ENCODE measurements at places on chromosomes 4 and X.

DNA sequence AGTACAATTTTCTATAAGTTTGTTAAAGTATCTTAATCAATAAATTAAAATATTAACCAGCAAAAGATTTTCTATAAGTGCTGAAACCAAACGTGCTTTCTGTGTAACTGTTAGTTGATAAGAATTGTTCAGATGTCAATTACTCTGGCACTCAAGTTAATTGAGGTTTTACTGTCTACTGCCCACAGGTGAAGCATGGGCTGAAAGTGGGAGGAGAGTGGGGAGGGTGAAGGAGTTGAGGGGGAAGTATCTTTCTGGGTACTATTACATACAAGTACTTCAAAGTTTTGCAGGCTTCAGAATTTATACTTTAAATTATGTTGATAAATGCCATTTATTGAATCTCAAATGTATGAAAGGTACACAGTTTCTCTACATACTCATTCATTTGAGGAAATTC lies 19.1 kb upstream of the CXCL3 start:
- no peak for DNase-seq

GRCh38 chrX:35351212-35351611 lies 408.6 kb downstream of the FAM47B start:
- DNase-seq, result no peak

GRCh38 chrX:154117566-154117965 lies 20.0 kb upstream of the MECP2 start:
- no peak for DNase-seq

DNA sequence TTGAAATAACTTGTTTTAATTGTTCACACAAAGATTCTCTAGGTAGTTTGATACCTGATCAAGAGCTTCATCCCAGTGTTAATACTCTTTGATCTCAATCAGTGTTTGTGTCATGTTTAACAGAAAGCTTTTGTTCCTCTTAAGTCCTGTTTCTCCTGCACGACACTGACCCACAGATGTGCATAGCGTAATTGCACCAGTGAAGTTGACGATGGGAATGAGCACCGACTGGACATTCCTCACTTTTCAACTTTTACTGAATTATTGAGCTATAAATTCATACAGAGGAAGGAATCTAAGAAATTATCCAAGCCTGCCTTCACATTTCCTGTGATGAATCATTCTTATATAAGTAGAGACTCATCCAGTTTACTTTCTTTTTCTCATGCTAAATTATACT lies 878.7 kb upstream of the TENM3 start:
- no peak for DNase-seq

- DNase-seq, result no peak
Observed at GRCh38 chrX:155046129-155046810, 19.6 kb downstream of the FUNDC2 start.

- DNase-seq, result no peak
Observed at GRCh38 chr4:1746265-1746691, 25.0 kb downstream of the TACC3 start.

DNA sequence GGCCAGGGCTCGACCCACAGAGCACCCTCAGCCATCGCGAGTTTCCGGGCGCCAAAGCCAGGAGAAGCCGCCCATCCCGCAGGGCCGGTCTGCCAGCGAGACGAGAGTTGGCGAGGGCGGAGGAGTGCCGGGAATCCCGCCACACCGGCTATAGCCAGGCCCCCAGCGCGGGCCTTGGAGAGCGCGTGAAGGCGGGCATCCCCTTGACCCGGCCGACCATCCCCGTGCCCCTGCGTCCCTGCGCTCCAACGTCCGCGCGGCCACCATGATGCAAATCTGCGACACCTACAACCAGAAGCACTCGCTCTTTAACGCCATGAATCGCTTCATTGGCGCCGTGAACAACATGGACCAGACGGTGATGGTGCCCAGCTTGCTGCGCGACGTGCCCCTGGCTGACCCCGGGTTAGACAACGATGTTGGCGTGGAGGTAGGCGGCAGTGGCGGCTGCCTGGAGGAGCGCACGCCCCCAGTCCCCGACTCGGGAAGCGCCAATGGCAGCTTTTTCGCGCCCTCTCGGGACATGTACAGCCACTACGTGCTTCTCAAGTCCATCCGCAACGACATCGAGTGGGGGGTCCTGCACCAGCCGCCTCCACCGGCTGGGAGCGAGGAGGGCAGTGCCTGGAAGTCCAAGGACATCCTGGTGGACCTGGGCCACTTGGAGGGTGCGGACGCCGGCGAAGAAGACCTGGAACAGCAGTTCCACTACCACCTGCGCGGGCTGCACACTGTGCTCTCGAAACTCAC lies 3.6 kb downstream of the MID1IP1 start:
- DNase-seq, result no peak

DNA sequence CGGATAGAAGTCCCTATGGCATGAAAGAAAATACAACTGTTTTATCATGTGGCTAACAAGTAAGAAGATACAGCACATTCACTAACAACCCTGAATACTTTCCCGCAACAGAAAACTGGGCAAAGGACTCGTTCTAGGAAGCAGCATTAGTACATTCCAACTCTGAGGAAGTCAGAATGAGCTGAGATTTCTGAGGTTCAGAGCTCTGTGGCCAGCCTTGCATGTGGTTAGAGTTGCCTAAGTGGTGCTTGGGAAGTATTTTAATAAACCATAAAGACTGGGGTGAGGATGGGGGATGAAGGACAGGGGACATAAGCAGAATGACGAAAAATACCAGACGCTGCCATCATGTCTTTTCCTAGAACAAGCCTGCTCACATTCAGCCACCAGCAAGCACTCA lies 82.2 kb downstream of the EFHC2 start:
- DNase-seq, result no peak

DNA sequence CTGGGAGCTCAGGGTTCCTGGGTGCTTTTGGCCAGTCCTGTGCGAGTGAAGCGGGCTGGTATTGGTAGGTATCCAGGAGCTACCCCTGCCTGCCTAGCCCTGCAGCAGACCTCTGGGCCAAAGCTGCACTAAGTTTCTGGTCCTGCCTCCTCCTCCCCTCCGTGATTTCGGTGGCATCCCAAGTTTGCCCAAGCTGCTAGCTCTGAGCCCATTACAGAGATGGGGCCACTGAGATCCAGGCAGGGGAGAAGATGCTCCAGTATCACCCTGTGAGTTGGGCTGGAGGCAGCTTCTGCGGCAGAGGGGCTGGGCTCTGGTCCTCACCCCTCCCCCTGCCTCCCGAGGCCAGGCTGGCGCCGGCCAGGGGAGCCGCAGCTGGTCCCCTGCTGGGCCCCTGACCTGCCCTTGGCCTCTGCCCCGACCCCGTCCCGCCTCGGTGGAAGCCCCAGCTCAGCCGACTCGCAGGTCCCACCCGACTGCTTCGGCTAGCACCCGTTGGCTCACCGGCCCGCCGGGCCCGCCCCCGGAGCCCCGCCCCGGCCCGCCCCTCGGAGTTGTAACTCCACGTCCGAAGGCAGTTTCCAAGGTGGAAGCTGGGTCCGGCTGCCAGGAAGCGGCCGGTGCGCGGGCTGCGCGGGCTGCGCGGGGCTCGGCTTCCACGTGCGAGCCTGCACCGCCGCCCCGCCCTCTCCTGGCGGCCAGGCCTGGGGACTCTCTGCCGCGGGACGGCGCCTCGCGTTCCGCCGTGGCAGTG lies at the start of gene DUSP9:
Gene DUSP9, plus strand, starts transcription at position 584 of the 754 bp plus-strand sequence. CDS start 751 bp downstream, outside the sequence.
- no peak for DNase-seq

GRCh38 chr4:123443401-123444289 lies 47.0 kb downstream of the SPRY1 start:
- peak; percentile 16 for DNase-seq

- no peak for DNase-seq
Observed at GRCh38 chr4:90122355-90122748, 4.8 kb upstream of the CCSER1 start.

GRCh38 chr4:54723220-54723619 lies 65.5 kb downstream of the KIT start:
- DNase-seq, result no peak

DNA sequence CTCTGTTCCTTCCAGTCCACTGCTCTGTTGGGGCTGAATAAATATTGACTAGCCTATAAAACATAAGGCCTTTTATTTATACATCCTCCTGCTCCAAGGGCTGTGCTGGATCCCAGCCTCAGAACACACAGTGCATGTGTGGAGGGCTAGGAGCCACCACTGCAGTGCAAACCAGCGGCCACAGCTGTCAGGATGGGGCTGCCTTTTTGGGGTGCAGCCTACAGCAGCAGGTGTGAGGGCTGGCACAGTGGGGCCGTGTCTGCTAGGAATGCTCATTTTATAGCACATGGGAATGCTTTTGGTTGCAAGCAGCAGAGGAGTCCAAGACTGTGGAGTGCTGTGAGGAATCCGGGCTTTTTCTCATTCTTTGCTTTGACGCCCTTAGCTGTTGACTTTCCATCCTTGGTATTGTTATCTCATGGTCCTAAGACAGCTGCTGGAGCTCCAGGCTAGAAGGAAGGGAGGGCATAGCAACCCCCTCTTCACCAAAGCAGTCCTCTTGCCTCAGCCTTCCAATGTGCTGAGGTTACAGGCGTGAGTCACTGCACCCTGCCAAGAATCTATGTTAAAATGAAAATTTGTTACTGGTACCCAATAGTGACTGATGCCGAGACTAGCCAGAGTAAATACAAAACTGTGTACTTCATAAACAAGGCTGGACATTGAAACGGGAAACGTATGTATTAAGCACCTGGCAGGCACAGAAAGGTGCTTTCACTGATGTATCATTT lies 334.3 kb upstream of the GATB start:
- no peak for DNase-seq

GRCh38 chr4:95540227-95540626 lies 8.5 kb downstream of the UNC5C start:
- no peak for DNase-seq

- DNase-seq, result no peak
Observed at GRCh38 chr4:167897116-167897515, 195.2 kb upstream of the ANXA10 start.

- DNase-seq, result no peak
Observed at GRCh38 chrX:137695417-137695816, 129.5 kb downstream of the ZIC3 start.

- no peak for DNase-seq
Observed at GRCh38 chrX:98357146-98357545, 1473.4 kb downstream of the RPA4 start.

DNA sequence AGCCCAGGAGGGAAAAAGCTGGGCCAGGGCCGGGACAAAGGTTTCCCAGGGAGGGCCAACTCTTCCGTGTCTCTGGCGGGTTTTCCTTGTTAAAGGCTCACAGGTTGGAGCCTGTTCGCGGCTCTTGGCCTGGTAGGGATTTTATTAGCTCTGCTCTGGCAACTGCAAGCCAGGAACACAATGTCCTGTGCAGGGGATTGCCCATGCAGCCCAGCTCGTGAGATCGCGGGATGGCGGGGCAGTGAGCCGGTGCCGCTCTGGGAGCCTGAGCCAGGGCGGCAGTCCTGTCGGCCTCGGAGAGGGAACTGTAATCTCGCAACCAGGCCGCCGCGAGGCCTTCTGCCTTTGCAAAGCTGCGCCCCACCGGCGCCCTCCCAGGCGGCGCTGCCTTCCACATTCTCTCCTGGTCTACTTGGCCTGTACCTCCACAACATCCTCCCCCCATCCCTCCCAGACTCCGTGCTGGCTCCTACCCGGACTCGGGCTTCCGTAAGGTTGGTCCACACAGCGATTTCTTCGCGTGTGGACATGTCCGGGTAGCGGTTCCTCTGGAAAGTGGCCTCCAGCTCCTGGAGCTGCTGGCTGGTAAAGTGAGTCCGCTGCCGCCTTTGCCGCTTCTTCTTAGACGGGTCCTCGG lies 2.1 kb downstream of the PITX2 start:
- DNase-seq, result no peak

DNA sequence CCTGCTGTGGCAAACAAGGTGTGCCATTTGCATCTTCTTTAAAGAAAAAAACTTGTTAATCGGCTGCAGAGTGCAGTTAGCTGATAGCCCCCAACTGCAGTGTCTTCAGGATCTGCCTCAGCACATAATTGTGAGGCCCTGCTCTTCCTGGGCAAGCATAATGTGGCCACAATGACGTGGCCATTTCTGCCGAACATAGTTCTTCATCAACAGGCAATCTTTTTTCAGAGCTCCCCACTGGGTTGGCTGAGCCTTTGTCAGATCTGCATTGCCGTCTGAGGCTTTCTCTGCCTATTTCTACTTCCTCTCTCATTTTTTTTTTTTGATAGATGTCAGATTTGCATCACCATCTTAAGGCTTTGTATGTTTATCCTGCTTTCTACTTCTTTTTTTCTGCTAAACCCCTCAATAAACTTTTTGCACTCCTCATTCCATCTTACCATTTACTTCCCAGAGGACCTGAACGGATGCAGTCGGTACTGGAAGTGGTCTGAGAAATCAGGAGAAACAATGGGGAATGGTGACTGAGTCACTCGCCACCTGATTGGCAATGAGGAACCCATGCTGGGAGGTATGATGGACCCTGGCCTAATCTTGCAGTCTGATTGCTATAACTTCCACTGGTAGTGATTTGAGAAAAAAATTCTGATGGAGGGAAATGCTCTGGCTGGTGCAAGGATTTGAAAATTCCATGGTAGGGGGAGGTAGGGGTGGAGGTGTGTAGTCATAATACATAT lies 21.2 kb upstream of the TAB3 start:
- peak; percentile 45 for DNase-seq

- no peak for DNase-seq
Observed at GRCh38 chrX:10603612-10604011, 16.8 kb downstream of the MID1 start.

DNA sequence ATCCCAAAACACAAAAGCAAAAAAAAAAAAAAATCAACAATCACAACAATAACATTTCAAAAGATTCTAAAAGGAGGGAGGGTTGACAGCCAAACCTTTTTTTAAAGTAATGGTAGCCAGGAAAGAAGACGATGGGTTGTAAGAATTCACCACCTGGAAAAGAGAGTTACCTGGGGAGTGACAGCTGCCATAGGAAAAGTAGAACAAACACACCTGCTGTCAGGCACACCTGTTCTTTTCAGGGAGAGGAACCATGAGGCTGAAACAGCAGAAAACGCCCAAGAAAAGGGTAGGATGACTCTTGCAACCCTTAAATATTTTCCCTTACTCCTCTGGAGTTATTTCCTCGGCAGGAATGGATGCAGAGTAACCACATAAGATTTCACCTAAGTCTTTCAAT lies 388.4 kb upstream of the TEX13C start:
- no peak for DNase-seq

- no peak for DNase-seq
Observed at GRCh38 chr4:5962416-5962815, 55.8 kb downstream of the C4orf50 start.

DNA sequence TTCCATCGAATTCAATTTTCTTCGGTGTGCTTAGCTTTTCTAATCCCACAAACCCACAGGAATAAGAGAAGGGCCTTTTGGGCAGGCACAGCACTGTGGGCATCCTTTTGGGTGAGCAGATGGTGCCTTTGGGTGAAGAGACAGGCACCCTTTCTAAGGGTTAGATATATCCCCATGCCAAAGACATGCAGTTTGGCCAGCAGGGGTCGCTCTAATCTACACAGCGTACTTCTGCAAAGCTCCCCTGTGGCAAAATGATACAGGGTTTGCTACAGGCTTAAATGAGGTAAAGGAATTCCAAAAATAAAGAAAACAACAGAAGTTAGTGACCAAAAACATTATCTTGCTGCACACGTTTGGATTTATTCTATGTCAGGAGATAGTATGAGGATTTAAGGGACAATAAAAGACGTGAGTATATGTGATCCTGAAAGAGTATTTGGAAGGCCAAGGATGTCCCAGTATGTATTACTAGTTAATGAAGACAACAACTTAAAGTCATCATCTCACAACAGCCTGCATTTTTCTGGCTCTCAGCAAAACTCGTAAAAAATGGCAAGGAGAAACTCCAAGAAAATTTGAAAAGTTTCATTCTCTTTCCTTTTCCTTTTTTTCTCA lies 49.5 kb downstream of the PHEX start:
- DNase-seq, result no peak

Data from GF-D8 (cell line).